ENCODE measurements at places on chromosomes 4 and X.

GRCh38 chr4:47287735-47288134 lies 175.8 kb downstream of the COMMD8 start:
- peak; percentile 65 for DNase-seq

DNA sequence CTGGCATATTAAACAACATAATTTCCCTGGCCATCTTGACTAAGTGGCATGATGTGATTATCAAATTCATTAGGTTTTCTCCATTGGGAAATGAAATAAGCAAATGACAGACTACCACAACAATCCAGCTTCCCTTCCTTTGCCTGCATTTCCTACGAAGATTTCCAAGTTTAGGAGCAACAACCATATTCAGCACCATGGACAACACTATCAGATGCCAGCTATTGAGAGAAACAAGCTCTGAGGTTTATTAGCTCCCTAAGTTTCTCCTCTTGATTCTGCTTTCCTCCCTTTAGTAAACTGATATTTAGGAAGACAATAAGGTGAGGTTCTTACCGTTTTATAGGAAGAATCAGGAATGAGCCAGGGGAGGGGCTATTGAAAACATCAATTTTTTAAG lies 36.2 kb downstream of the DCX start:
- DNase-seq, result no peak

DNA sequence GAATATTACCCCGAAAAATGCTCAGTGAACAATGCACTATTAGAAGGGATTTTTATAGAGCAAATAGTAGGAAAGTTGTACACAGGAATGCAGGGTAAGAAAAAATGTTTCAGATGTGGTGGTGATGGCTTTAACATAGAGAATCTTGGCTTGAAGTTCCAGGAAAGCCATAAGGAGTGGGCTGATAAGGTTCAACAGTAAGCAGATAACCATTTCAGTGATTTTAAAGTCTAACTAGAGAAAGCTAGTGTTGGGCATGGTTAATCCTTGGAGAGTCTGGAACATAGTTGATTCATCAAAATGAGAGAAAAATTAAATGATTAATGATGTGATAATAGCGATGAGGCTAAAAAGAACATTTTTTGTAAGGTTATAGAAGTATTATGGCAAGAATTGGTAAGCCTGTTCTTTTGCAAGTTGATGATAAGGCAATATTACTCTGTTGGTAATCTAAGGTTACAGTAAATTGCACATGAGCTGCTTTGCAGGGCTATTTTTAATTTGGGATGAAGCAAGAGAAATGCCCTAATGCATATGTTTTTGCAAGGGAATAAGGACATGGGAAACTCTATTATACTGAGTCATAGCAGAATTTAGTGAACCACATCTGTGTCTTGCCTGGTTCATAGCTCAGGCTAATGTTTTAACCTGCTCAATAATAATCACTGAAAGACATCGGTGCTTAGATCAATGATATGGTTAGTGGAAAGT lies 44.3 kb downstream of the GALNTL6 start:
- DNase-seq, result no peak

- no peak for DNase-seq
Observed at GRCh38 chrX:111168314-111168713, 72.3 kb downstream of the PAK3 start.

- no peak for DNase-seq
Observed at GRCh38 chr4:40173470-40173875, 23.4 kb upstream of the RHOH start.

DNA sequence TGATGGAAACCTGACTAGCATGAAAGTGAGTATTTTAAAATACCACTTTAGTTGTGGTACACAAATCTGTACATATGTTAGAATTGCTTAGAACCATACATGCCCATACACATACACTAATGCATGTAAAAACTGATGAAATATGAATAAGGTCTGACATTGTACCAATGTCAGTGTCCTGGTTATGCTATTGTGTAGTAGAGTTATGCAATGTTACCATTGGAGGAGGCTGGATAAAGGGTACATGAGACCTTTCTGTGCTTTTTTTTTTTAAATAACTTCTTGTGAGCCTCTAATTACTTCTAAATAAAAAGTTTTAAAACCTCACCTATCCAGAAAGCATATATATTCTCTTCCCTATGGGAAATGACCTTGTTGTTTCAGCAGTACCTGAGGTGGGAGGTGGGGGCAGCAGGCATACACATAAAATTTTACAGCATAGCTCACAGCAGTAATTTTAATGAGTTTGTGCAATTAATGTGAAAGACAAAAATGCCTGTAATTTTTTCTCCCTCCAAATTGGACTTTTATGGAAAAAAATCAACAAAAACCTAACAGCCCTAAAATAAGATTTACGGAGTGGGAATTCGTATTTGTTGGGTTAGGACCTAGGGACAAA lies 97.6 kb downstream of the RAP1GDS1 start:
- DNase-seq, result no peak

DNA sequence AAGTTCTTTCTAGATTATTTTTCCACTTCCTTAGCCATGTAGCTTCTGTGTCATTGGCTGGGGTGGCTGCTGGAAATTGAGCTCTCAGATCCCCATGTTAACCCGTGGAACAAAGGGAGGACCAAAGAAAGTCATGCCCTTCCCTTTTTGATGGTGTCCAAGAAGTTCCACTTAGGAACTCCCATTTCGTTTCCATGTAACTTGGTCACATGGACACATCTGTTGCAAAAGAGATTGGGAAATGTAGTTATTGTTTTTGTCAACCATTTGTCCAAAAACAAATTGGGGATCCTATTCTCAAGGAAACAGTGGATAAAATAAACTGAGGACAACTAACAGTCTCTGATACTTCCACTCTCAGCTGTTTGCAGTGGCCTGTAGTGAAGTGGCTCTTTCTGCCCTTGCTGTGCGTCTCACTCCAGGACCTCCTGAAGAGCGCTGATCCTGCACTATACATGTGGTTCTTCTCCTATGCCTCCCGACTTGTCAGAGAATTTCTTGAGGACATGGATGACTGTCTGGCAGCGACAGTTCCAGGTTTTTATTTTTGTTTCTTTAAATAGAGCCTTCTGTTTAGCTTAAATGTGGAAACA lies 125.3 kb upstream of the LNX1 start:
- no peak for DNase-seq

DNA sequence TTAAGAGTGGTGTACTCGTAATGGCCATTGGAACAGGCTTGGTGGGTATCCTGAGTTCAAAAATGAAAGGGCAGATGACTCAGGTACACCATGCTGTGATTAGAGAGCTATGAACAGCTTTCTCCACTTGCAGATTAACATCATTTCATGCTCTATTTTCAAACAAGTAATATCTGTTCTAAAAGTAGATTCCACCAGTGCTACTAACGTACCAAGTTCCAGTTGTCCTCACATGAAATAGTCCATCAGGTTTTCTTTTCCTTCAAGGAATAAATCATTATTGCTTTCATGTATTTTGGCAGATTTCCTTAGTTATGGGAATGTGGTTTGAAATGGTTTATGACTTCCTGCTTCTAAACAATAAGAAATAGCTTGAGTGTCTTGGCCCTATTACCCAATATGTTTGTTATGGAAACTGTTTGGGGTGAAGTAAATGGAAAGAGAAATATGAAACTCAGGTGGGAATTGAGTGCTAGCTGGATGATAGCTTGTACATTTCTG lies 49.9 kb downstream of the PCDH7 start:
- DNase-seq, result no peak

- DNase-seq, result no peak
Observed at GRCh38 chrX:31708116-31708515, 636.3 kb upstream of the FTHL17 start.

DNA sequence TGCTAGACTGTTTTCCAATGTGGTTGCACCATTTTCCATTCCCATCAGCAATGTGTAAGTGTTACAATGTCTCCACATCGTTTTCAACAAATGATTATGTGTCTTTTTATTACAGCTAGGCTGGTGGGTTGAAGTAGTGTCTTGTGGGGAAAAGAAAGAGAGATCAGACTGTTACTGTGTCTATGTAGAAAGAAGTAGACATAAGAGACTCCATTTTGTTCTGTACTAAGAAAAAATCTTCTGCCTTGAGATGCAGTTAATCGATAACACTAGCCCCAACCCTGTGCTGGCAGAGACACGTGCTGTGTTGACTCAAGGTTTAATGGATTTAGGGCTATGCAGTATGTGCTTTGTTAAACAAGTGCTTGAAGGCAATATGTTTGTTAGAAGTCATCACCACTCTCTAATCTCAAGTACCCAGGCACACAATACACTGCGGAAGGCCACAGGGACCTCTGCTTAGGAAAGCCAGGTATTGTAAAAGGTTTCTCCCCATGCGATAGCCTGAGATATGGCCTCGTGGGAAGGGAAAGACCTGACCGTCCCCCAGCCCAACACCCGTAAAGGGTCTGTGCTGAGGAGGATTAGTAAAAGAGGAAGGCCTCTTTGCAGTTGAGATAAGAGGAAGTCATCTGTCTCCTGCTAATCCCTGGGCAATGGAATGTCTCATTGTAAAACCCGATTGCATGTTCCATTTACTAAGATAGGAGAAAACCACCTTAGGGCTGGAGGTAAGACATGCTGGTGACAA lies 23.0 kb upstream of the UGT2B15 start:
- no peak for DNase-seq

GRCh38 chr4:35559559-35560365 lies 684.6 kb downstream of the ARAP2 start:
- no peak for DNase-seq

DNA sequence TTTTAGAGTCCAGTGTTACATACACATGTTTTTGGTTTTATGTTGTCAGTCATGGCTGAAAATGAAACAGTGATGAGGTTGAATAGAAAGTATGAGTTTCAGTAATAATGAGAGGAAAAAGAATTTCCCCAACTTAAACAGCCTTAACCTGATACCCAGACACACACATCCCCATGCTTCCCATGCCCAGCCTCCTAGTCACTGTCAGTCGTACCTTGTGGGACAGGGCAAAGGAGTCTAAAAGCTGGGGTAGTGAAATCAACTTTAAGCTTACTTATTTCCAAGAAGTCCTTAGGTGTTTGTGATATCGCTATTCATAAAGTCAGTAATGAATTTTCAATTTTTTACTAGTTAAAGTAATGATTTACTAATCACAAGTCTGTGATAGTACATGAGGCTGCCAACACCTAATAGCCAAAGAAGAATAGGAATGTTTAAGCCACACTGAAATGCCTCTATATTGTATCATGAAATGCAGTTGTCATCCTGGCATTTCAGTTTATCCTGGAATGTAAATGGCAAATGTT lies 24.3 kb upstream of the GPR34 start:
- DNase-seq, result no peak

DNA sequence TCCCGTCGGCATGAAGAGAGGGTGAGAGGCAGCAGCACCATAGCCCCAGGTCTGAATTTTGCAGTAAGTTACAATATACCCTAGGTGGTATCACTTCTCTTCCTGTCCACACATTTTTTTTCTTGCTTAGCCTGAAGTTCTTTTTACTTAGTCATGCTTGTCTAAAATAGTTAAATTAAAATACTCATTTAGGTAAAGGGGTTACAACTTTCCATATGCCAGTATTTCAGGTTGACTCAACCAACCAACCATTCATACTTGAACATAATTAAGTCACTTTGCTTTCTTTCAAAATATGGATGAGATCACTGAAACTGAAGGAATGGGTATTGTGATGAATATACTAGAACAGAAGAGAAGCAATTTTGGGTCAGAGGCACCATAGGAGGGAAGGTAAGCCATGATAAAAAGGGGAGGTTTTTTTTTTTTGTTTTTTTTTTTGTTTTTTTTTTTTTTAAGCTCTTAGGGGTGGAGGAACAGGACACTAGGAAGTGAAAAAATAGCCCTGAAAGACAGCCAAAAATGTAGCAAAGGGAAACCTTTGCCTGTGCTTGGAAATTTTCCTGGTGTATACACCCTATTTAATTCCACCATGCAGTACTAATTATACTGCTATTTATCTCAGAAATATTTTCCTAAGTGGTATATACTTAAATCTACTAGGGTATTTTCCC lies 41.8 kb downstream of the RPS6KA3 start:
- no peak for DNase-seq
